Caudate nucleus (tissue), 63 donors: ENCODE measurements at places on chromosomes 3 and 15.

DNA sequence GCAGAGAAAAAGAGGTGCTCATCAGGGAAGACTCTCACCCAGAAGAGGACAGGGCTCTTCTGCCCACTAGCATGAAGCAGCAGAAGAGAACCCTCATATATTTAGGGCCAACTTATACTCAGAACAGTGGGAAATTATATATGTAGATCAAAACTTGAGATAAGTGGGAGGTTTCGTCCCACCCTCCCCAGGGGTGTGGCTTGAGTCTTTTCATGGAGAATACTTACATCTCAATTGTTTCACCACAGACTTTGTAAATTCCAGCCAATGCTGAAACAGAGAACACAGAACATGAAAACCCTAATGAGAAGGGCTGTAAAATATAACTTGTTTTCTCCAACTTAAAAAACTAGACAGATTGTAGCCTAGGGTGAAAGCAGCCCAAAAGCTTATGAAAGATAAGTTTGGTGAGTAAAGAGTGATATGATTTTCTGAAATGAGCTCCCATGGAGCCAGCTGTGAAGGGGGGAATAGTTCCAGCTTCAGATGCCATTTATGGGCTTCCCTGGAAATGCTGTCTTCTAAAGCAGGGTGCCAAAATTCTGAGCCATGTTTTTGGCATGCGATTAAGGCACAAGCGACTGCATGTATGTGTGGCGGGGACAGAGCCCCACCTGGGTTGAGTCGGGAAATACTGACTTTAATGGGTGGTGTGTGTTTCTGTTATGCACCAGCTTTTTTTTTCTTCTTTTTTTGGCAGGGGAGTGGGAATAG lies 92.9 kb downstream of the WDR76 start:
- no peak for DNase-seq

DNA sequence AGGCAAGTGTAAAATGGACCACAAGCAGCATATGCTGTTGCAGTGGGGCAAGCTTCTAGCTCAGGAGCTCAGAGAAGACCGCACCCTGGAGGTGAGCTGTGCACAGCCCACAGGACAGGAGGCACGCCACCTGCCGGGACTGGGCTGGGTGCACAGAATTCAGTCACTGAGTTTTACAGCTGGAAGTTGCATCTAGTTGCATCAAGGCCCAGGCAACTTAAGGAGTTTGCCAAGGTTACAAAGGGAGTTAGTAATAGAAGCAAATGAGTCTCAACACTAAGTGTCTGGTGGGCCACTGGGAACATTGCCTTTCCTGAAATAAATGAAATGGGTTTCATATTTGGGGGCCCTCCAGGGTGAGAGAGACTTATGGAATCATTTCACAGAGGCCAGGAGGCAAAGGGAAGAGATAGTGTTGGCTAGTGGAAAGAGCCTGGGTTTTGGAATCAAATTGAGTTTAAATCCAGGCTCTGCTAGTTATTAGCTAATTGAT lies 36.0 kb upstream of the TIMP4 start:
- no peak for DNase-seq

DNA sequence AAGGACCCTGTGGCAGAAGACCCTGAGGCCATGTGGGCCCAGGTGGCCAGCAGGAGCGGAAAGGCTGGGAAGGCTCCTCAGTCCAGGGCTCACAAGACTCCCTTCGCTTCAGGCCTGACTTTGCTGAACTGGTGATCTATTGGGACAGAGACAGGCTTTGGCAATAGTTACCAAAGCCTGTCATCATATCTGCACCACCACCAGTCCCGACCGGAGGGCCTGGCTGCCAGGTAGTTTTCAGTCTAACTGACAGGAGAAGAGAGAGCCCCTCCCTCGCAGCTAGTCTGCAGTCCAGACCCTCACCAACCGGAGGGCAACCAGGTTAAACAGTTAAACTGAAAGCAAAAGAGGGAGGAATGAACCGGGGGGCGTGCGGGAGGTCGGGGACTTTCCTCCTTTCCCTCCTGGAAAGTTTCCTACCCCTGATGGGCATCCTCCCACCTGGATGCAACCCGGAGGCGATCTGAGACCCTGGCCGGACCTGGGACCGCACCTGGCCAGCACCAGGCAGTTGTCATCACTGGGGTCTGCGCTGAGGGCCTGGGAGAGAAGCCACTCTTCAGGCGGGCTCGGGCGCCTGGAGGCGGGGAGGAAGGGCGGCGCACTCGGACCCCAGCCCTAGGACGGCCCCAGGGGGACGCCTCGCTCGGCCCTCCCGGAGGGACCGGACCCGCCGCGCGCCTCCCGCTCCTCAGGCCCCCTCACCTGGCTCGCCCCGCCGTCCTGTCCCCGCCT lies 435 bp downstream of the RAB27A start:
- DNase-seq: no peak

DNA sequence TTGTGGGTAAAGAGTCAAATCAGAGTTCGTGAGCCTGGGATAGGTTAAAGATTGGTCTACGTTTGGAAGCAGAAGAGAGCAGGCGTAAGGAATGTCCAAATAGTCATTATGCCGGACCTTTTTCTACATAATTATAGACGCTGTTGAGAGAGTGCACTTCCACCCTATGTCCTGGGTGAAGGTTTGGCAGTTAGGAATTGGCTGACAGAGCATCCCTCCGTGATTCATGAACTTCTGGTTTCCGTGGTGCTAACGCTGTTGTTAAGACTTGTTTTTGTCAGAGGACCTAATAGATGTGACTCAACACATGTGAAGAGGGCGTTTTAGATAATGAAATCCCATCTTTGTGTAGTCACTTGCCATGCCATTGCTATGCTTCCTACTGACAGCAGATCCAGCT lies 1.1 kb downstream of the EAF1 start:
- DNase-seq: no peak

DNA sequence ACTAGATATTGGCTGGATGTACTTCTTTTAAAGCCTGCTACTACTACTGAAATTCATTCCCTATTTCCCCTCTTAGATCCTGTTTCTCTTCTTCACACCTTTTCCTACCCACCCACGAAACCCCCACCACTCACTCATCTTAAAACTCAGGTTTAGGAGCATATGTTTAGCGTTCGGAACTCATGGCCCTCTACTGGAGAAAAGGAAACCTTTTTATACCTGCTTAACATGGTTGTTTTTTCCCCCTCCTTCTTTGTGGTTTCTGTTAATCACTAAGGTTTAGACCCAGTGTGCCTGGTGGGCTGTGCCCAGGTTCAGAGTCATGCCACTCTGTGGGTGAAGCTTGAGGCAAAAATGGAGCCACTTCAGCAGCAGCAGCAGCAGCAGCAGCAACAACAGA lies 2.6 kb downstream of the ARID3B start:
- no peak for DNase-seq

- DNase-seq: no peak
Measured at GRCh38 chr15:78448441-78449219, 10.6 kb downstream of the IREB2 start.

DNA sequence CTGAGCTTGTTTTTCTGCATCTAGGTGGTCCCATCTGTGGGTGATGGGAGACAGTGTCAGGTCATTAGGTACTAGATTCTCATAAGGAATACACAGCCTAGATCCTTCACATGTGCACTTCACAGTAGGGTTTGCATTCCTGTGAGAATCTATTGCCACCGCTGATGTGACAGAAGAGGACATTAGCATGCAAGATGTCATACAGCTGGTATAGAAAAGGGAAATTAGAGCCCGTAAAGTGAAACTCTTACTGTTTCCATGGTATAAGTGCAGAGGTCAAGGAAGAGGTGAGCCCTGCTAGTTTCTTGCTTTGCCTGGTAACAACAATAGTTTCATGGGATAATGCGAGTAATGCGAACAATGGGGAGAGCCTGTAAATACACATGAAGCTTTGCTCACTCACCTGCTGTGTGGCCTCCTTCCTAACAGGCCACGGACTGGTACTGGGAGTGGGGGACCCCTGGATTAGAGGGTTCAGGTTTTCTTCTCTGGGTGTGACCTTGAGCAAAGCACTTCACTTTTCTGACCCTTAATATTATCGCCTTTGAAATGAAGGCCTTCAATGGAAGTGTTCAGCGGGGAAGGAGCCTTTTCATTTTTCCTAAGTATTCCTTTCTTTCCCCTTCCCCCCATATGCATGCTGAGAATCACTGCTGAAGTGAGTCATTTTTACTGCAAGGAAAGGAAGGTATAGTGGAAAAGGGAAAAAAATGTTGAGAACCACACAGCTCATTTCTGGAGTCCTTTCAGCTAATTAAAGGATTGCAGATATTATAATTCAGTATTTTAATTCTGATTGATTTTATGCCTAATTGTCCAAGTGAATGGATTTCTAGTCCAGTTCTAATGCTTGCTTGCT lies 286.4 kb downstream of the UBE2E2 start:
- no peak for DNase-seq

GRCh38 chr3:113423699-113424098 lies 17.6 kb downstream of the CFAP44 start:
- DNase-seq: no peak

DNA sequence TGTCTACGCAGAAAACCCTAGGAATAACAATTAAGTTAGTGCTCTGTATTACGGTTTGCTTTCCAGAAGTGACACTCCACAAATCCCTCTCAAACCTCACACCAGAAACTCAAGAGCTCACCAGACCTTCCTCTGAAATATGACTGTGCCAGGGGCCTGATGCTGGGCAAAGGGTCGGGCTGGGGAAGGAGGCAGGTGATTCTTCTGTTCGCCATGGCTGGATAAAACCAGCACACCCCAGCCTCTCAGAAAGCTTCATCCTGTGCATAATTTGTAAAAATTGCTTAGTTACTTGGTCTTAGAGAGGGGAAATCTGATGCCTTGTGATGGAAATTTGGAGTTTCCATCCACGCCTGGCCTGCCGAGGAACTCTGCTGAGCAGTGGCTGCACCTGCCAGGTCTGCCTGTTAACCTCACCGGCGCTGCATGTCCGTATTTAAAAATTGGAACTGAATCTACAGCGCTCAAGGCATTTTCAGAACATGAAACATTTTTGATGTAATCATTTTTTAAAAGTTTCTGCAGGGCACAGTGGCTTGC lies 22.7 kb upstream of the ATP1B3 start:
- no peak for DNase-seq

GRCh38 chr3:69566275-69566674 lies 173.0 kb upstream of the MITF start:
- no peak for DNase-seq

DNA sequence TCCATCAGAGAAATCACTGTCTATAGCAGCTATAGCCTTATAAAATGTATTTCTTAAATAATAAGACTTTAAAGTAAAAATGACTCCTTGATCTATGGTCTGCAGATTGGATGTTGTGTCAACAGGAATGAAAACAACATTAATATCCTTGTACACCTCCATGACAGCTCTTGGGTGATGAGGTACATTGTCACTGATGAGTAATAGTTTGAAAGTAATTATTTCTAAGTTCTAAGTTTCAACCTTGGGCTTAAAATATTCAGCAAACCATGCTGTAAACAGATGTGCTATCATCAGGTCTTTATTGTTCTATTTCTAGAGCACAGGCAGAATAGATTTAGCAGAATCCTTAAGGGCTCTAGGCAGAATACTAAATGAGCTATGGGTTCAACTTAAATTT lies 568.2 kb upstream of the BCHE start:
- DNase-seq: no peak

GRCh38 chr3:45166321-45166879 lies 20.2 kb upstream of the CDCP1 start:
- no peak for DNase-seq

- DNase-seq: no peak
Measured at GRCh38 chr3:197261164-197261509, 37.3 kb downstream of the DLG1 start.

- DNase-seq: no peak
Measured at GRCh38 chr3:61146010-61146890, 105.0 kb downstream of the FHIT start.

DNA sequence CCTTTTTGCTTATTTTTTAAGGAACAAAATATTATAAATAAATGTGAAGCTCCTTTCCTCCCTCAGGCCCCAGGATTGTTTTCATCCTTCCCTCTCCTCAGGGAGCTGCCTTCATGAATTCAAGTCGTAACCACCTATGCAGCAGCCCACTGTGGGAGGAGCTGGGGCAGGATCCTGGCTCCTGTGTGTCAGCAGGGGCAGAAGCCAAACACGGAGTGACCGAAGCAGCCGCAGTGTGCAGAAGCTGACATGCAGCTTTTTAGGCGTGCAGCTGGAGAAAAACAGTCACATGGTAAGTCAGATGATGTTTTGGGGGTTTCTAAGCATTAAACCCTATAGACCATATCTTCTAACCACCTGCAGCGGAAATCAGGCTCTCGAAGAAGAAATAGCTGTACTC lies 231.3 kb downstream of the OCA2 start:
- no peak for DNase-seq

DNA sequence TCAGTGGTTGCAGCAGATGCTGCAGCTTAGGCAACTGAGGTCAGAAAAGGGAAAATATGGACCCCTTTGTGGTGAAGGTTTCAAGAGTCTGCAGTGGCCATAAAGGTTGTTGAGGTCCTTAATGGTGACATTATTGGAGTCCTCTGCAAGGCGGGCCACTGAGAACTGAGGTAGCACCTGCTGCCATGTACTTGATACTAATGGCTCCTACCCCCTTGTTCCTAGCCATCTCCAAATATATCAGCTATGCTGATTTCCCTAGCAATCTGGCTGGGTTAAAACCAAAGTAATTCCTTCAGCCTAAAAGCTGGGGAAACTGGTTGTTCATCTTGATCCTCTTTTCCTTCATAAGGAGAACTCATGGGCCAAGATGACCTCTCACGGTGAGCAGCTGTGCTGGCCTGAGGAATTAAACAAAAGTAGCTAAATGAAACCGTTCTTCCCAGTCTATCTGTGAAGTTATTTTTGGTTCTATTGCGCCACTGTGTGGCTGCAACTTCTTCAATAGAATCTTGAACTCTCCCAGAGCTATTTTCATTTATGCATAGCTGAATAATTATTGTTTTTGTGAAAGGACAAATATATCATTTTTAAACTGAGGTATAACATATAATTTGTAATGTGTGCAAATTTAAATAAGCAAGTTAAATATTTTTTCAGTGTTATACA lies 76.1 kb upstream of the PLSCR4 start:
- no peak for DNase-seq

DNA sequence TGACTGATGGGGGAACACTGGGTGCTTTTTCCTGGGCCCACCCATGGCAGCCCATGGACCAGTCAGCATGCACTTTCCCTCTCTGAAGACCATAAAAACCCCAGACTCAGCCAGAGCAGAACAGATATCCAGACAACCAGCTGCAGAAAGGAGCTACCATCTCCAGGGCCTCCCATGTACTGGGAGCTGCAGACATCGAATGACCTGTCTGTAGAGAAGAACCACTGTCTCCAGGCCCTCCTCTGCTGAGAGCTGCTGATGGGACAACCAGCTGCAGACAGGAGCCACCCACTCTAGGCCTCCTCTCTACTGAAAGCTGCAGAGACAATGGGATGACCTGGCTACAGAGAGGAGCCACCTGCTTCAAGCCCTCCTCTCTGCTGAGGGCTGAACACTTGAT lies 66.6 kb downstream of the PROS1 start:
- no peak for DNase-seq

DNA sequence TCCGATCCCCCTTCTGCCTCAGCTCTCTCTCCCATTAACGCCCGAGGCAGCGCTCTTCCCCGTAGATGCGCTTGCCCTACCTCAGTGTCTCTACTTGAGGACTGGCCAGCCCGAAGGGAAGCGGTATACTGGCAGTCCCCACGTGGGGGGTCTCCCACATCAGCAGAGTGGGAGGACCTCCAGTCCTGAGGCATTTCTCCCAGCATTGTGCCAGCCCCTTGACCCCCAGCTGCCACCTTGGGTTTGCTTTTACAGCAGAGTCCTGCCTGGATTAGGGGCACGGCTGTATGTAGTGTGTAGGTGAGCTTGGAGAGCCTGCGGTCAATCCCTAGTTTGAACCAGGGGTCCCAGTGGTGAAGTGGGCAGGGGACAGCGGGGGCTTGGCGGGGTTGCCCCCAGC lies 767 bp downstream of the SEMA3F start:
- DNase-seq: no peak
